Activated CD8-positive, alpha-beta memory T cell treated with anti-CD3 and anti-CD28 coated beads for 24 hours (primary cell): ENCODE measurements at places on chromosomes 2 and 18.
A peak's percentile ranks its signal among the peaks of the same experiment; 100 is the strongest.

- DNase-seq = no peak
These were observed 17.6 kb upstream of the GRP start for GRCh38 chr18:59202258-59202820.

DNA sequence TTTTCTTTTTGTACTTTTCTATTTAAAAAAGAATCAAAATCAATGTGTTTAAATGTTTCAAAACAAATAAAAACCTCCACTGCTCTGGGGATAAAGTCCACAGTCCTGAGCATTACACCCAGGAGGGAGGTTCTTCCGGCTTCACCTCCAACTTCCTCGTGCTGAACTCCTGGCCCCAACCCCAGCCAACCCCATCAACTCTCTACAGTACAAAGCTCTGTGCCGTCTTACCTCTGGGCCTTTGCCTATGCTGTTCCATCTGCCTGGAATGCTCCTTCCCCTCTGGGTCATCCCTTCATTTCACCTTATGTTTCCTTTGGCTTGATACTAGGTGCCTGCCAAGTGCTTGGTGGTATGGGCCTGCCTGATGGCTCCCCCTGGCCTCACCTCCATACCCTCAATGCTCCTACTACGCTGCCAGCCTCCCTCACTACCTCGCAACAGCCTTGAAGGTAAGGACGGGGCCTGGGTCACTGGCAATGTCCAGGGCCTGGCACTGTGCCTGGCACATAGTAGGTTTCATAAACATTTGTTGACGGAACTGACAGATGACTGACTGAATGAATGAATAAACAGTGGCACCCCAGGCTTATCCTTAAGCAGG, 28.8 kb downstream of the SDC1 start:
- DNase-seq = no peak

DNA sequence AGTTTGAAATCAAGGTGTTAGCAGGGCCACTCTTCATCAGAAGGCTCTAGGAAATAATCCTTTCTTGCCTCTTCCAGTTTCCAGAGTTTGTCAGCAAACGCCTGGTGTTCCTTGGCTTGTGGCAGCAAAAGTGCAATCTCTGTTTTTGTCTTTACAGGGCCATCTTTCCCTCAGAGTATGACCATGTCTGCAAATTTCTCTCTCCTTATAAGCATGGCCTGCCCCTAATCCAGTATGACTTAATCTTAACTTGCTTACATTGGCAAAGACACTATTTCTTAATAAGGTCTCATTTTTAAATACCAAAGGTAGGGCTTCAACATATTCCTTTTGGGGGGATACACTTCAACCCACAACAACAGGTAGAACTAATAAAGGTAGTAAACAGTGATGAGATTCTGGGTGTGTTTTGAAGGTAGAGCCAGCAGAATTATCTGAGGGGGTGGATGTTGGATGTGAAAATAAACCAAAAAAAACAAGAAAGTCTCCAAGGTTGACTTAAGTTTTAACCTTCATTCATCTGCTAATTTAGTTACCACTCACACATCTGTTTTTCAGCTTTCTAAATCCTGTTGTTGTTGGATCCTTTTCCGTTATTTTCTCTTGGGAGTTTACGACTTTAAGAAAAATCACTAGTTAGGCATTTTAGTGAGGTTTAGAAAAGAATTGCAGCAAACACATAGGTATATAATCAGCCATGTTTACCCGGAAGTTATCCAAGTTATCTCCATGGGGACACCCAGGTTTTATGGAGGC, 234.4 kb upstream of the FIGN start:
- no peak for DNase-seq

DNA sequence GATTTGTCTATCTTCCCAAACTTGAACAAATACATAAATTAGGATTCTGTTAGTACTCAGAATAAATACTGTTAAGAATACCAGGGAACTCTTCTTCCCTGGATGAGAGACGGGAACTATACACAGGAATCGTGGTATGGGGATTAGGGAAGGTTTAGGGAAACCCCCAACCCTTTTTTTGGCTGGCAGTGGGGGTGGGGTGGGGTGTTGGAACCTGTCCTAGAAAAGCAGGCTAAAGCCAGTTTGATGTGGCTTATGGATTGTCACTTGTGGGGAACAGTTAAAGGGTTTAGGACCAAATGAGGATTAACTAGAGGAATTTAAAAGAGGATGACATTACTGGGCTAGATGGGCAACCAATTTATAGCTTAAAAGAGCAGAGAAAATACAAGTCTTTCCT, 1.8 kb downstream of the SLC4A10 start:
- DNase-seq = no peak

- no peak for DNase-seq
These were observed 57.8 kb upstream of the TXNDC2 start for GRCh38 chr18:9827793-9828505.

DNA sequence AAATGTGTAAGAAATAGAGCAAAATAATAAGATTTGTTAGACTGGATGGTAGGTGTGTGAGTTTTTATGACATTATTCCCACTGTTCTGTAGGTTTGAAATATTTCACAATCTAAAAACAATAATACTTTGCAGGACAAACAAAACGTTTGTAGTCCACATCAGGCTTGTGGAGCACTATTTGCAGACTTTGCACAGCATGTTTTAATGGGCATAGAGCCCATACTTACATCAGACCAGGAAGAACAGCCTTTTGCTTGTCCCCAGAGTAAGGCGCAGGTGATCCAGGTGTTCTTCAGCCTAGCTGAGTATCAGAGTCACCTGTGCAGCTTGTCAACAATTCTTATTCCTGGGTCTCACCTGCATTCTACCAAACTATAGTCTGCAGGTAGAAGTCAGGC, 9.1 kb upstream of the STK39 start:
- no peak for DNase-seq

DNA sequence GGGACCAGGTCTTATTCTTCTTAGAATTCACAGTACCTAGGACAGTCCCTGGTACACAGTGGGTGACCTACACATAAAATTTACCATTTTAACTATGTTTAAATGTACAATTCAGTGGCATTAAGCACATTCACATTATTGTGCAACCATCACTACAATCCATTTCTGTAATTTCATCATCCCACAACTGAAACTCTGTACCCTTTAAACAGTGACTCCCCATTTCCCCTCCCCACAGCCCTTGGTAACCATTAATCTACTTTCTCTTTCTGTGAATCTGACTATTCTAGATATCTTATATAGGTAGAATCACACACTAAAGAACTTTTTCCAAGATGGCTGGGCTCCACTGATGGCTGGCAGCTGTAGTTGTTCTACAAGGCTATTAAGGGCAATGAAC, 41.6 kb downstream of the GFPT1 start:
- no peak for DNase-seq

- no peak for DNase-seq
These were observed 25.0 kb downstream of the FAM178B start for GRCh38 chr2:96961210-96961950.

DNA sequence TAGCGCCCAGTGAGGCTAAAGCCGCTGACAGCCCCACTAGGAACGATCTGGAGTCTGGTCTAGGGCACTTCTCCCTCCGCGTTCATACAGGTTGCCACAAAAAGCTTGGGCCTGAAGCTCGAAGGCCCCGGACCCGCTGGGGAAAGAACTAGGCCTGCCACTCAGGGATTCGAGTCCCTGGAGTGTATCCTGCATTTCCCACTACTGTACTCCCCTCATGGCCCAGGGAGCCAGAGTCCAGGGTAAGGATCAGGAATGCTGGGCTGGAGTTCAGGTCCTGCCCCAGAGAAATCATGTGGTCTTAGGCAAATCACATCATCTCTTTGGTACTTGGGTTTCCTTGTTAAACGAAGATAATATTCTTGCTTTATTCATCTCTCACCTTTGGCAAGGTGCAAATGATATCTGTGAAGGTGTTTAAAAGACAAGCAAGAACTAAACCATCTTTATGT, 1.4 kb upstream of the ZFP36L2 start:
- DNase-seq = no peak

GRCh38 chr2:45904946-45905631, 253.6 kb downstream of the PRKCE start:
- no peak for DNase-seq

DNA sequence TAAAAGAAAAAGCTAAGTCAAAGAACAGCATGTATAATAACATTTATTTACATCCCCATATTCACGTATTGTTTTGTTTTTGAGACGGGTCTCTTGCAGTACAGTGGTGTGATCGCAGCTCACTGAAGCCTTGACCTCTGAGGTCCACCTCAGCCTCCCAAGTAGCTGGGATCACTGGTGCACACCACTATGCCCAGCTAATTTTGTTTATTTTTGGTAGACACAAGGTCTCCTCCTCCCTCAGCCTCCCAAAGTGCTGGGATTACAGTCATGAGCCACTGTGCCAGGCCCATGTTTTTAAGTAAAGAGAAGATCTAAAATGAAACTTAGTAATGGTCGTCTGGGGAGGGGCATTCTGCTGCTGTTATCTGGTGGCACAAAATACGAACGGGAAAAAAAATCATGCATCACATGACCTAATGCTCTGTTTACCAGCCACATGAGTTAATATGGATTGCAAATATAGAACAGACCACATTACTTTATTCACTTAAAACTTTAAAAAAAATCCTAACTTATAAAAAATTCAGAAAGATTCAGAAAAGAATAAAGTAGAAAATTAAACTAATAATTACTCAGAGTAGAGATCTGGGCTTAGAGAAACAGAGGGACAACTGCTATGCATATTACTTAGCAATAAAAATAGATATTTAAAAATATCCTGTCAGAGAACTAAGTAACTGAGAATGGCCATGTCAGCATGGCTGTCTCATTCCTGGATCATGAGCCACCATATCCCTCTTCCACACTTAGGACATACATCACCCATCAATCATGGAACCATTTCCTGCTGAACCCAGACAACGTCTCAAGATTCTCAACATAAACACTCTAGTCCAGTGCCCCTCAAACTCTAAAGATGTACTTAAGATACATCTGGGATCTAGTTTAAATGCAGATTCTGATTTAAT, 7.3 kb downstream of the MMADHC start:
- no peak for DNase-seq

DNA sequence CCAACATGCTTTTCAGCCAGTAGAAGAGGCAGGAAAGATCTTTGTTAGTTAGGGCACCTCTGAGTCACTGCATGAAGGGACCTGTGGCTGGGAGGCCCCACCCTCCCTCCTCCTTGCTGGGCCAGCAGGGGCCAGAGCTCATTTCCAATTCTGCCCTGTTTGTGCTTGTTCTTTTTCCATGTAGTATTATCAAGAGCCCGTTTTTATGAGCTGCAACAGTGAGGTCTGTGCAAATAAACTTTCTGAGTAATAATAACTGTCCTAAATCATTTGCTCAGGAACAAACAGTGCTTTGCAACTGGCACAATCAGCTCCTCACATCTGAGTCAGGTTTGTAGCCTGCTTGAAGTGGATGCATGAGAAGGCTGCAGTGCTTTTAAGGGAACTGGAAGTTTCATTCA, 128.0 kb downstream of the ARL4C start:
- peak; percentile 72 for DNase-seq

DNA sequence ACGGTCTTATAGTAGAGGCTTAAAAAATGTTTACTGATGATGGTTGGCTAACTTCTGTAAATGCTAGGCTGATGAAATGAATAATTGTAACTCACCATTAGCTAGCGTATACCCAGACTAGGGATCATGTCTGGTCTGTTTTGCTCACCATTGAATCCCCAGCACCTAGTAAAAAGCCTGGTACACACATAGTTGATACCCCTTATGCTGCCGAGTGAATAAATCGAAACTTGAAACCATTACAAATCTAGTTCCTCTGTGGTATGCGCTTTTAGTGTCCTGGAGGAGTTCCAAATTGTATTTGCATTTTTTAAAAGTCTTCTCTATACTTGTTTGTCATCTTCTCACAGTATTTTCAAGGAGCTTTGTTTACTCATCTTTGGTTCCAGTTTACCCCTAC, 1.3 kb downstream of the TAF1B start:
- no peak for DNase-seq

GRCh38 chr2:54634564-54635511, 88.6 kb upstream of the EML6 start:
- DNase-seq = no peak

- no peak for DNase-seq
These were observed 108.5 kb upstream of the THOC1 start for GRCh38 chr18:376311-376710.

DNA sequence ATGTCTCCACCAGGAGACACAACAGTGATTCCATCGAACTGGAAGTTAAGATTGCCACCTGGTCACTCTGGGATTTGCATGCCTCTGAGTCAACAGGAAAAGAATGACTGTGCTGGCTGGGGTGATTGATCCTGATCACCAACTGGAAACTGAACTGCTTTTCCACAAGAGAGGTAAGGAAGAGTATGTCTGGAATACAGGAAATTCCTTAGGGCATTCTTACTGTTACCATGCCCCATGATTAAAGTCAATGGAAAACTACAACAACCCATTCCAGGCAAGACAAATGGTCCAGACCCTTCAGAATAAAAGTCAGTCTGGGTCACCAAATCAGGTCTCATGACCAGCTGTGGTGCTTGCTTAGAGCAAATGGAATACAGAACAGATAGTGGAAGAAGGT, 12.0 kb upstream of the DDX1 start:
- DNase-seq = no peak

DNA sequence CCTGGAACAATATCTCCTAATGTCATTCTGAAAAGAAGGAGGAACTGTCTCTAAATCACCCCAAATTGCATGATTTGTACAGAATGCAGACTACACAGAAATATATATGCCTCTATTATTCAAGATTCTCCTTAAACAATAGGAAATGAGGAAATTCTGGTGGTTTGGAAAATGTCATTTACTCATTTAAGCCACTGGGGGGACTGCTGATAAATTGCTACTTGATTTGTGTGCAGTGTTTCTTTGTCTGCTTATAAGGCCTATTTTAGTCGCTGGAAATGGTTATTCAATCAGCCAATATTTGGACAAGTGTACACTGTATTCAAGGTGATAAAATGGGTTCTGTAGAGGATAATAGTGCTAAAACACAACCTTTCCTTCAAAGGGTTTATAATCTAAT, 801.9 kb upstream of the CELF4 start:
- no peak for DNase-seq

DNA sequence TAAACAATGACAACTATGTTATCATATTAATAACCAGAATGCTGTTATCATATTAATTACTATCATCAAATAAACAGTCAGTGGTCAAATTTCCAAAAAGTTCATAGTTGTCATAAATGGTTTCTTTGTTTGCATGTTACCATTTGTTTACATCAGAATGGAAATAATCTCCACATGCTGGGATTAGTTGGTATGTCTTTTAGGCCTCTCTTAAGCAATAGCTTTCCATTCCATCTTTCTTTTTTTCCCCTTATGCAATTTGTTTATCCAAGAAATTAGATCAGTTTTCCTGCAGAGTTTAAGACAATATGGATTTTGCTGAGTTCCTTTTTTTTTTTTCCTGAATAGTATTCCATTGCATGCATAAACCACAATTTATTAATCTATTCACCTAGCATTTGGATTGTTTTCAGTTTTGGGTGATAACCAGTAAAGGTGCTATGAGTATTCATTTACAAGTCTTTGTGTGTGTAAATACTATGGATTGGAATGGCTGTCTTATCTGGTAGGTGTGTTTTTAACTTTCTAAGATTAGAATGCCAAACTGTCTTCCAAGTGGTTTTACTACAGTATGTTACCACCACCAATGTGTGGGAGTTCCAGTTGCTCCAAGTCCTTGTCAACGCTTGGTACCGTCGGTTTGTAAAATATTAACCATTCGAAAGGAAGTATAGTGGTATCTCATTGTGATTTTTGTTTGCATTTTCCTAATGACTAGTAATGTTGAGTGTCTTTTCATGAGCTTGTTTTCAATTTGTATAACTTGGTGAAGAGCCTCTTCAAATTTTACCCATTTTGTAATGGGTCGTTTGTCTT, 33.3 kb upstream of the TXNDC2 start:
- DNase-seq = no peak

GRCh38 chr18:8803063-8803795, 97.9 kb downstream of the MTCL1 start:
- no peak for DNase-seq
